Upper lobe of left lung (tissue), 6 donors: ENCODE measurements at places on chromosomes 7 and 10. TPM values are rescaled to one million over a fixed set of nuclear protein-coding genes. Genes with fewer than 3 reads are reported as not detected.

GRCh38 chr10:71840958-71841335, 10.1 kb downstream of the PSAP start:
- no peaks in the 10 kb centered on the region for H3K27me3 ChIP-seq
- no peak for DNase-seq
- no peaks in the 10 kb centered on the region for H3K36me3 ChIP-seq
- H3K4me3 ChIP-seq: no peak overlapping the region
- peaks cover 63% of the 10 kb centered on the region for H3K4me1 ChIP-seq

Gene HOXA5
- total RNA-seq: 11.5 TPM

- H3K4me3 ChIP-seq: no peak overlapping the region
- H3K36me3 ChIP-seq: no peaks in the 10 kb centered on the region
- H3K27me3 ChIP-seq: no peaks in the 10 kb centered on the region
Measured at GRCh38 chr7:15802425-15802824, 115.9 kb upstream of the MEOX2 start.

DNA sequence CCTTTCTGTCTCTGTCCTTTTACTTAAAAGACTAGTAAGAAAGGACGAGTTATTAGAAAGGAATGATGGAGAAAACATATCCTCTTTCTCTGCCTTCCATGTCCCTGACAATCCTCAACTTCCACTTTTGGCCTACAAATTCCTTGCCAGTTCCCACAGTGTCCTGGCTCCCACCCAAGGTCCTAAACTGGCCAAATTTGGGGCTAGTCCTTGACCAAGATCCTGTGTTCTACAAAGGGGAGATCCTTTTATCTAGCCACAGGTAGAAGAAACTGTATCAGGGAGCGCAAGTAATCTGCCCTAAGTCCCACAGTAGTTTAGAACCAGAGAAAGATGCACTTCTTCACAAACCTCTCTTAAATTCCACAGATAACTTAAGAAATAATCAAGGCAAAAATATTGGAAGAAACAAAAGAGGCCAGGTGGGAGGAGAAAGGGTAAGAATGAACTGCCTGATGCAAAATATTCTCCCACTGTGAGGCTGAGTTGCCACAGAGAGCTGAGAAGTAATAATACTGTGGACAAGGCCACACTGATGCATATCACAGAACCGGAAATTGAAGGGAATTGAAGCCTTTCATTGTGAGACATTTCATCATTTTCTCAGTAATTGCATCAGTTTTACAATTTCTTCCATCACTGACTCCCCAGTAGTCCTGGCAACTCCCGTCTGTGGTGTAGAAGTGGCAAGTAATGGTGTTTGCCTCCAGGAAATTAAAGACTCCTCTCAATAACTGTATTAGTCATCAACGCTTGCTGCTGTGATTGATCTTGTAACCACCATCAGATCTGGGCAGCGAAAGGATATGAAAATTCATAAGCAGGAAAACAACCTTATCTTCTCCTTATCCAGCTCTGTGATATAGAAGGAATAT, 47.2 kb downstream of the DNAJC12 start:
- H3K36me3 ChIP-seq: no peaks in the 10 kb centered on the region
- no peak for DNase-seq
- no peaks in the 10 kb centered on the region for H3K4me1 ChIP-seq
- no peak overlapping the region for H3K4me3 ChIP-seq
- H3K27me3 ChIP-seq: no peaks in the 10 kb centered on the region

DNA sequence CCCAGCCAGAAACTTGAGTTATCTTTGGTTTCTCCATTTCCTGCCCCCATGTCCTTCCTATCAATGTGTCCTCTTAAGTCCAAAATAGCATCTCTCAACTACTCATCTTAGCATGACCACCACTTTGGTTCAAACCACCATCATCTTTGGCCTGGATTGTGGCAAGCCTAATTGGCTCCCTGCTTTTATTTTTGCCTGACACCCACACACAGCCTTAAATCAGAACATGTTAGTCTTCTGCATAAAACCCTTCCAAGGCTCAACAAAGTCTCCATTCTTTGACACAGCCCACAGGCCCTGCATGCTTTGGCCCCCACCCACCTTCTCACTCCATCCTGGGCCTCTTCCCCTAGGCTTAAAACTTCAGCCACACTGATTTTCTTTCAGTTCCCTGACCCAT, 2.0 kb upstream of the TSPAN14 start:
- no peak overlapping the region for H3K4me3 ChIP-seq
- no peaks in the 10 kb centered on the region for H3K27me3 ChIP-seq
- DNase-seq: no peak
- peaks cover 37% of the 10 kb centered on the region for H3K4me1 ChIP-seq
- H3K27ac ChIP-seq: no peak overlapping the region

- no peak for DNase-seq
- no peak overlapping the region for H3K4me3 ChIP-seq
- H3K36me3 ChIP-seq: no peaks in the 10 kb centered on the region
- no peak overlapping the region for H3K27ac ChIP-seq
Measured at GRCh38 chr7:105399043-105399725, 10.5 kb upstream of the SRPK2 start.

Gene C10orf62
- not detected for total RNA-seq
